ENCODE measurements at places on chromosomes 3 and 15. TPM values are rescaled to one million over a fixed set of nuclear protein-coding genes. Genes with fewer than 3 reads are reported as not detected.

- no peak for DNase-seq
- no peaks in the 10 kb centered on the region for H3K36me3 ChIP-seq
- H3K27ac ChIP-seq, result no peak overlapping the region
- no peaks in the 10 kb centered on the region for H3K4me1 ChIP-seq
- no peaks in the 10 kb centered on the region for H3K27me3 ChIP-seq
Measured at GRCh38 chr3:174821477-174821876, 37.7 kb upstream of the NAALADL2 start.

DNA sequence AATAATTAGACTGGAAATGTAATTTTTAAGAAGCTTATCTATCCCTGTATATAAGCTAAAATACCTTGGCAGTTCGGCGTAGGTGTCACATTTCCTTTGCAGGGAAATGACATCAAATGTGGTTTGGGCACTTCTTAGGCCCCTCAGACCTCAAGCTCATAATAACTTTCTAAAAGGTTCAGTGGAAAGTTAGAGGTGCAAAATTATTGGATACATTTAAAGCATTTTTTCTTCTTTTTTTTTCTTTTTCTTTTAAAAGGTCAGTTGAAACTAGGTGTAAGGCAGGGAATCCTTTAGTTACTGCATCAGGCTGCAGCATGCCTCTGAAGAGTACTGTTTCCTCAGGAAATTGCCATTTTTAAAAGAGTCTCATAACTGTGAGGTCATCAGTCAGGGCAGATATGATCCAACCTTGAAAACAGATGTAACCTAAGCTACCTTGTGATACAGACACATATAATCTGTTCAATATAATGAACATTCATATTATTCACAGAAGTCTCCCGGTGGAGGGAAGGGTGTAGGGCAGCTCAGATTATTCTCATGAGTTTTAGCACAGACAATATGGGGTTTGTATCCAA, 4.8 kb downstream of the SACM1L start:
- H3K27me3 ChIP-seq, result no peaks in the 10 kb centered on the region
- H3K4me1 ChIP-seq, result peaks cover 12% of the 10 kb centered on the region

The PLA1A gene
- 9.1 TPM for total RNA-seq

DNA sequence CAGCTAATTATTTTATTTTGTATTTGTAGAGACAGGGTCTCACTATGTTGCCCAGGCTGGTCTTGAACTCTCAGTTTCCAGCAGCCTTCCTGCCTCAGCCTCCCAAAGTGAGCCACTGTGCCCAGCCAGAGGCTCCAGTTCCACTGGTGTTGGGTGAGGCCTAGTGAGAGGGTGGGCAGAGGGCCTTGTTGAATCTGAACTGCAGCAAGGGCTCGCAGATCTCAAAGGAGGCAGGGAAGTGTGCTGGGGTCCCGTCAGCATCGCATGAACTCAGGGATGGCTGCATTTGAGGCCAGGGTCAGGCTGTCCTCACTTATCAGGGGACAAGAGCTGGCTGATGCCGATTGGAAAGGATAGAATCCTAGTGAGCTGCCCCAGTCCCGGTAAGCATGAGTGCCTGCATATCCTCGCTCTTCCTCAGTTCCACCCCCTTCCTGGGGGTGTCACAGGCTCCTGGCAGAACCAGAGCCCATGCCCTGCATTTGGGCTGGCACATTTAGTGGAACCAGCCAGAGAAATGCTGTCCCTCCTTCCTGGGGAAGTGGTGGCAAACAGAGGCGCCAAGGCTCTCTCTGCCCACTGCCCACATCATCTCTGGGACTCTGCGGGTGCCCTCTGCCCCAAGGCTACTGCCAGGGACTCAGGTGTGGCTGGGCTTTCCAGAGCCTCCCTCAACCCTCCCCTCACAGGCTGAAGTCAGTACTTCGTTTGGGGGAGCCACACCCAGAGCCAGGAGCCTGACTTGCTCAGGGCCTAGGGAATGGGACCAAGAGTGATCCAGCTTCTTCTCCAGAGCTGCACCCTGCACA, 24.1 kb downstream of the ALS2CL start:
- no peak for DNase-seq
- H3K4me3 ChIP-seq, result no peak overlapping the region
- H3K27ac ChIP-seq, result no peak overlapping the region
- peaks cover 6% of the 10 kb centered on the region for H3K4me1 ChIP-seq
- no peaks in the 10 kb centered on the region for H3K27me3 ChIP-seq

DNA sequence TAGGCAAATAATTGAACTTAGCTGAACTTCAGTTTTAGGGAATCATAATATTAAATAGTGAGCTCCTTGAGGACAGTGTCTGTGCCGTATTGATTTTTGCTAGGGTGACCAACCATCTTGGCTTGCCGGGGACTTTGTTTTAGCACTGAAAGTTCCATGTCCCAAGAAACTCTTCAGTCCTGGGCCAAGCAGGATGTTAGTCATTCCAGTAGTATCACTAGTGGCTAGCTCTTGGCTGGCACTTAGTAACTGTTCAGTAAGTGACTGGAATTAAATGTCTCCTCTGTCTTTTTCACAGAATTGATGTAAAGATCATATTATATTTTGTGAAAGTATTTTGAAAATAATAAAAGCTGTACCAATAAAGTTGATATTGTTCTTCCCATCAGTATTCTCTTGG, 42.3 kb downstream of the RSRC1 start:
- H3K4me3 ChIP-seq, result no peak overlapping the region
- H3K36me3 ChIP-seq, result no peaks in the 10 kb centered on the region
- no peak for DNase-seq
- no peaks in the 10 kb centered on the region for H3K27me3 ChIP-seq
- H3K4me1 ChIP-seq, result no peaks in the 10 kb centered on the region

The SLC27A2 gene
- 4.7 TPM for total RNA-seq

The KCNMB2 gene
- not detected for total RNA-seq

DNA sequence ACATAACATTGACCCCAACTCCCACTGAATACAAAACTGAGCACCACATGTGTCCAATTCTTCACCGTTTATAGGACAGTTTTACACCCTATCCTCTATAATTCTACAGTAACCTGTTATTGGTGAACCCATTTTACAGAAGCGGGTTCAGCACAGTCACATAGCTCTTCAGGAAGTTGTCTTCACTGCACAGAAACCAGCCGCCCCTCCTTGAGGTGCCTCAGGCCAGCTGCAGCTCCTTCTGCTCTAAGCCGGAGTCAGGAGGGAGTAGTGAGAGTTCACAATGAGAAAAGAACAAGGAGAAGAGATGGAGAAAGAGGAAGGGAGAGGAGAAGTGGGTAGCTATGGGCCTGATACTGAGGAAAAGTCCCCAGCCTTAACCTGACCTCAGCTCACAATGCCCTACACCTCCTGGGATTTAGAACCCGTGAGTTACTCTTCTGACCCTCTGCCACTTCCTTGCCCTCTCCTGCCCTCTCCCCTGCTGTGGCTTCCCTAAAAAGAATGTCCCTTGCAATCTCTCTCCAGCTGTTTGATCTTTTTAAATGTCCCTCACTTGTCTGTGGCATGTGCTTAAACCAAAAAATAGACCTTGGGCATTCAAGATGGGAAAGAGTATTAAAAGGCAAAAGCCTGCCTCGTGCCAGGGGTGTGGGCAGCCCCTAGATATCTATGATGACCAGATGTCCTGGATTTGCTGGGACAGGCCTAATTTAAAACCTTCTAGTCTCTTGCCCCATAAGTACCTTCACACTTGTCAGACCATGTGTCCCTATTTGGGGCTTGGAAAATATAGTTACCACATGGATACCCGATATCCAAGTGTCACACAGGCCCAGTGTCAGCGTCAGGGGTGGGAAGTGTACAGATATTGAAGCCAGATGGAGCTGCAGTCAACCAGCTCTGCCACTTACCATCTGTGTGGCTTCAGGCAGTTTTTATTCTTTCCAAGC, 71.3 kb upstream of the HES1 start:
- H3K36me3 ChIP-seq, result no peaks in the 10 kb centered on the region
- no peaks in the 10 kb centered on the region for H3K4me1 ChIP-seq
- H3K27me3 ChIP-seq, result no peaks in the 10 kb centered on the region
- H3K4me3 ChIP-seq, result no peak overlapping the region

GRCh38 chr3:148214705-148215104, 483.0 kb upstream of the AGTR1 start:
- no peak for DNase-seq
- no peak overlapping the region for H3K4me3 ChIP-seq
- no peaks in the 10 kb centered on the region for H3K4me1 ChIP-seq
- H3K27me3 ChIP-seq, result no peaks in the 10 kb centered on the region

The SPINK8 gene
- total RNA-seq, result not detected

DNA sequence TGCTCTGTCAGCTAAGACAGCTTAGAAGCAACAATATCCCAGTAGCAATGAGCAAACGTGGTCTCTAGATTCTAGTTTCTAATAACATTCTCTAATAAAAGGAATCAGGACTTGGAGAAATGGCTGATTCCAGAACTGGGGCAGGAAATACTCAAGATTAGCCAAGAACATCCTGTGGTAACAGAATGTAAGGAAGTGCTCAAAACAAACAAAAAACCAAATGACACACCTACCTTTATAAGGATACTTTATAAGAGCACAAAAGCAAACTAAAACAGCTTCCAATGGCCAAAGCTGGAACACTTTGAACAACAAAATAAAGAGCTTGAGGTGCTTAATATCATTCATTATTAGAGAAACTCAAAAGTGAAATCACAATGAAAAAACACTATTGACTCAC, 33.1 kb upstream of the EIF5A2 start:
- no peak overlapping the region for H3K4me3 ChIP-seq
- no peak for DNase-seq
- no peak overlapping the region for H3K27ac ChIP-seq

GRCh38 chr3:123244128-123244527, 42.4 kb downstream of the SEC22A start:
- no peaks in the 10 kb centered on the region for H3K36me3 ChIP-seq
- no peak overlapping the region for H3K27ac ChIP-seq
- H3K27me3 ChIP-seq, result no peaks in the 10 kb centered on the region
- DNase-seq, result no peak

The ARHGEF26 gene
- 15.4 TPM for total RNA-seq

The KCNH8 gene
- 3.4 TPM for total RNA-seq

Measured in prostate gland (tissue), 2 donors.